ENCODE measurements at places on chromosomes 5 and 9.

DNA sequence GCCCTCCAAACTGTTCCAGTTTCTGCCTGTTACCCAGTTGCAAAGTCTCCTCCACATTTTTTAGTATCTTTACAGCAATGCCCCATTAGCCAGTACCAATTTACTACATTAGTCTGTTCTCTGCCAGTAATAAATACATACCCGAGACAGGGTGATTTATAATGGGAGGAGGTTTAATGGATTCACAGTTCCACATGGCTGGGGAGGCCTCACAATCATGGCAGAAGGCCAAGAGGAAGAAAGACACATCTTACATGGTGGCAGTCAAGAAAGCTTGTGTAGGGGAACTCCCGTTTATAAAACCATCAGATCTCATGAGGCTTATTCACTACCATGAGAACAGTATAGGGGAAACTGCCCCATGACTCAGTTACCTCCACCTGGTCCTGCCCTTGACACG is 600.7 kb upstream of the CDH6 start:
- no peak for DNase-seq

DNA sequence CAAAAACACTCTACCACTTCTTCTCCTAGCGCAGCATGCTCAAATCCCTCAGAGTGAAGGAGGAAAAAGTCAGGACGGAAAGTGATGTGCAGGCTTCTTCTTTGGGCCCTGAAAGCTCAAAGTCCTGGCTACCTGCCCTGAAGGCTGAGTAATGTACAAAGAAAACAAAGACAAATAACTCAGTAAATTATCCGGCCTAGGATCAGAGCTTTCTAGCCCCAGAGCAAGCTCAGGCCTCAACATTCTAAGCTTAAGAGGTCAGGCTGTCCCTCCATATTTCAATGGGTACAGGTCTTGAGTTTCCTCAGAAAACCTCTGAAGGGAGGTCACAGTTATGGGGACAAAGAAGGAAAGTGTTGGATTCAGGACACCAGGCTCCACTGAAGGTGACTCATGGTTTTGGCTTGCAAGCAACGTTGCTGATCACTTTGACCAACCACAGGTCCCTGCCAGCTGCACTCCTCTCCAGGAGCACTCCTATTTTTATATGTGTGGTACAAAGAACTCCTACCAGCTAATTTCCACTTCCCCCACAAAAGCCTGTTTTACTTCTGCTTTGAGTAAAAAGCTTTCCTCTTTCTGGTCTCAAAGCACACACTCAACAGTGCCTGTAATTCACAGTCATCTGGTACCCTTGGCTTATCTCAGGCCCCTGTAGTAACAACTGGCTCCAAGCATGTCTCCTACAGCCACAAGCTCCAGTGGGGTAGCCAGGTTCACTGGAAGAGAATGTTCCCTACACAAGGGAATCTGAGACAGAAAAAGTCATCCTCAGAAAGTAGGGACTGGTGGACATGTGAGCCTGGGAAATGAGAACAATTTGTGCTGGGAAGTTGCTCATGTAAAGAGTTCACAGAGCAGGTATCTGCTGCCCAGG is 115.7 kb downstream of the UGCG start:
- DNase-seq, result no peak

- no peak for DNase-seq
Observed at GRCh38 chr9:108478431-108479332, 377.1 kb downstream of the ACTL7B start.

GRCh38 chr9:87327575-87328125 is 170.0 kb upstream of the DAPK1 start:
- DNase-seq, result no peak

DNA sequence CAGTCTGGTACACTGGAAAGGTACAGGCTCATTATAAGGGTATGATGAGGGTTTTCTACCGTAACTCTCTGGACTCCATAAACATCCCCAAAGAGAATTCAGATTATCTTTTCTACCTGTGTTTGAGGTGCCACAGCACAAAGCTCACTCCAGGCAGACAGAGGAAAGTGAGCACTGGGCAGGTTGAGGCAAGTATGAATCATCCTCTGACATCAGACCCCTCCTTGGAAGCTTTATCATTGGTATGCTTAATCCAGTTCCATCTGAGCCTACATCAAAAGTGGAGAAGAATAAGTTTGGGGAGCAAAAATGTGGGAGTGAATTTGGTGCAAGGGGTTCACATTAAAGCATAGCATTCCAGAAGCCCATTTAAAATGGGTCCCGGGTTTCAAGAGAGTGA is 21.7 kb downstream of the C9orf152 start:
- no peak for DNase-seq

GRCh38 chr9:79279356-79279755 is 292.4 kb upstream of the TLE4 start:
- no peak for DNase-seq
